ENCODE measurements at places on chromosomes 1 and 21.

- DNase-seq = peak; percentile 4
Measured at GRCh38 chr1:240190881-240191401, 99.3 kb downstream of the FMN2 start.

DNA sequence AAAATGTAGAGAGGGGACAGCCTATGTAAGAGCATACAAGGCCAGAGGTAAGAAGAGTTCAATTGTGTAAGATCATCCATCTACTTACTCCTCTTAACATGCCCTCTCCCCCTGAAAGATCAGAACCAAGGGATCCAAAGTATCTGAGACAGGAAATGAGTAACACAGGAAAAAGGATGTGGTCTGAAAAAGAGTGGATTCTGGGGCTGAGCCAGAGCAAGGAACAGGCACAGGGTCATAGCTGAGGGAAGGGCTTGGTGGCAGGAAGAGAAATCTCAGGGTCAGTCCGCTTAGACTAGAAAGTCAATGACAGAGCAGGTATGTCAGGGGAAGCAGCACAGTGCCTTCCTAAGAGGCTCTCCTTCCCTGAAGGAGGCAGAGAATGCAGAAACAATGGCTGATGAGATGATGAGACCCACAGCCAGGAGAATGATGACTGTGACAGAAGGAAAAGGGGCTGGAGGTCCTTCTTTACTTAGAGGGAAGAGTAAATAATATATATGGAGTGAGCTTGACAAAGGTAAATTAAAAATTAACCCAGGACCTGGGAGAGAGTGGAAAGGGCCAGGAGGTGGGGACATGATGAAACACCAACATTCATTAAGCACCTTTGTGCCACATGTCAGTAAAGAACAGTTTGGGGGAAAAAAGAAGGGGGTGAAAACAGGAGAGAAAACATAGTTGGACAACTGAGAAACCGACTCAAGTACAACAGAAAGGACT lies 26.2 kb upstream of the A3GALT2 start:
- DNase-seq = peak; percentile 19

- no peak for DNase-seq
Measured at GRCh38 chr1:223708001-223708359, 4.4 kb upstream of the CAPN2 start.

- DNase-seq = peak; percentile 4
Measured at GRCh38 chr1:78333502-78333901, 157.3 kb upstream of the PTGFR start.

DNA sequence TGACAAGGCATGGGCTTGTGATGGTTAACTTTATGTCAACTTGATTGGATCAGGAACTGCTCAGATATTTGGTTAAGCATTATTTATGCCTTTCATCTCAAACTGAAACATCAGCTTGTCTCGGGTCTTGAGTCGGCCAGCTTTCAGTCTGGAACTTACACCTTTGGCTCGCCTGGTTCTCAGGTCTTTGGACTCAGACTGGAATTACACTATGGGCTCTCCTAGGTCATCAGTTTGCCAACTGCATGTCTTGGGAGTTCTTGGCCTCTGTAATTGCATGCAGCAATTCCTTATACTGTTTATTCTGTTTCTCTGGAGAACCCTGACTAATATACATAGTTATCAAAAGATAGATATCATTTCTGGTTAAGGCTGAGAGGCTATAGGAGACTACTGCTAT lies 653.7 kb downstream of the ADGRL2 start:
- DNase-seq = no peak
